Hematopoietic multipotent progenitor cell treated with erythropoietin and hydrocortisone succinate and interleukin-3 and kit ligand, for 6 days (in vitro differentiated cells): ENCODE measurements at places on chromosomes 2 and 18.
A peak's percentile ranks its signal among the peaks of the same experiment; 100 is the strongest.

- DNase-seq: no peak
Measured at GRCh38 chr2:76009484-76009883, 298.8 kb upstream of the GCFC2 start.

- DNase-seq: peak; percentile 58
Measured at GRCh38 chr2:64018701-64019082, 536 bp downstream of the VPS54 start.

- no peak for DNase-seq
Measured at GRCh38 chr2:188853307-188853706, 120.9 kb upstream of the COL3A1 start.

DNA sequence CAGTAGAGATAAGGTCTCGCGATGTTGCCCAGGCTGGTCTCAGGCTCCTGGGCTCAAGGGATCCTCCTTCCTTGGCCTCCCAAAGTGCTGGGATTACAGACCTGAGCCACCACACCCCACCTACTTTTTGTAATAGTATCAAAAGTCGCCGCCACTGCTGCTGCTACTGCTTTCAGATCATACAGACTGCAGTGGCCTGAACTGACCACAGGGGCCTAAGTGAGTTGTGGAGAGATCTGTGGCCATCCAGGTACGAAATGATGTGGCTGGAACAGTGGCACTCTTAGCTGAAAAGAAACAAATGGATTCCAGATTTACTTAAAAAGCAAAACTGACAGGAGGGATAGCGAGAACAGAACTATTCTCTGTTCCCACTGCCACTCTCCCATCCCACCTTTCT, 32.9 kb upstream of the POMC start:
- peak; percentile 51 for DNase-seq

DNA sequence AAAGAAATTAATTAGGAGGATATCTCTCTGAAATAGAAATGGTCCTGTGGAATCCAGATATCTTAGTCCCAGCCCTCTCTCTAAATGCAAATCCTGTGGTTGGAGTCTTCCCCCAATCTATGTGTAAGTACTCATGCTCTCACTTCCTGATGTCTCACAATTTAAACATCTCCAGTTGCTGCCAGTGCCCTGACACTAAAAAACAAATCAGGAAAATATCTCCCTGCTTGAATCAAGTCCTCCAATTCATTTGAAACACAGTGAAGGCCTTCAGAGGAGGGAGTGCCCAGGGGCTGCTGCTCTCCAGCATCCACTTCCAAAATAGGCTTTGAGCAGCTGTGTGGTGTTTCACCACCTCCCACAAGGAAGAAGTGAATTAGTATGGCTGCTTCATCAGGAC, 413.8 kb downstream of the RAD51AP2 start:
- DNase-seq: no peak

- no peak for DNase-seq
Measured at GRCh38 chr2:207123776-207124391, 41.9 kb downstream of the KLF7 start.

DNA sequence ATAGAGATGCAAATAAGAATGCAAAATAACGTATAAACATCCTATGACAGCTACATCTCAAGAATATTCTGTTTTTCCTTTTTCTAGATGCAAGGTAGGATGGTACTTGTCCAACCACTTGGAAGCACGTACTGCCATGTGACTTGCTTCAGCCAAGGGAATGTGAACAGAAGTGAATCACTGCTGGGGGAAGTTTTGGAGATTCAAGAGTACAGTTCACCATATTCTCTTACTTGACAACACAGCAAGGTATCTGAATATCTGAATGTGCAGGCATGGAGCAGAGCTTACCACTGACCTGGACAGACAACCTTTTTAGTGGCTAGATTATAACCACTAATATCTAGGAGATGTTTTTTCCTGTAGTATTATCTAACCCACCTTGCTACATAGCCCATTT, 53.0 kb downstream of the TRIP12 start:
- no peak for DNase-seq

GRCh38 chr2:190340369-190340768, 3.0 kb upstream of the INPP1 start:
- DNase-seq: peak; percentile 63
